ENCODE measurements at places on chromosomes 2 and 18.
A peak's percentile ranks its signal among the peaks of the same experiment; 100 is the strongest.

- no peak for DNase-seq
Observed at GRCh38 chr18:44901283-44901682, 220.6 kb downstream of the SETBP1 start.

DNA sequence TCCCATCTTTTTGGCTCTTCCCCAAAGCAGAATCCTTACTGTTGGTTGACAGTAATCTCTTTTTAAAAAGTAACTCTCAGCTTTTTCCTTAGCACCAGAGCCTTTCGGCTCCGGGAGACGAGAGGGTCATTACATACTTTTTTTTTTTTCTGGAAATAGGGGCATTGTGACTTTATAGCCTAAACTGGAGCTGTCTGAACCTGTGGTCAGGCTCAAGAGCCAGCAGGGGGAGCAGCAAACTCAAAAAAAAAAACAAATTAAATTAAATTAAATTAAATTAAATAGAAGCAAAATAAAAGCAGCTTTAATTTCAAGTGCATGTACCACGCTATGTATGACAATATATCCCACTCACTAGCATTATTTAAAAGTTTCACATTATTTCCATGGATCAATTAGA is 156.6 kb downstream of the DTNA start:
- DNase-seq = no peak

GRCh38 chr2:172323256-172323655 is 104.1 kb upstream of the ITGA6 start:
- no peak for DNase-seq

GRCh38 chr2:217099561-217099960 is 239.7 kb upstream of the TNP1 start:
- no peak for DNase-seq

- DNase-seq = peak; percentile 66
Observed at GRCh38 chr2:11071211-11071610, 84.1 kb upstream of the SLC66A3 start.

DNA sequence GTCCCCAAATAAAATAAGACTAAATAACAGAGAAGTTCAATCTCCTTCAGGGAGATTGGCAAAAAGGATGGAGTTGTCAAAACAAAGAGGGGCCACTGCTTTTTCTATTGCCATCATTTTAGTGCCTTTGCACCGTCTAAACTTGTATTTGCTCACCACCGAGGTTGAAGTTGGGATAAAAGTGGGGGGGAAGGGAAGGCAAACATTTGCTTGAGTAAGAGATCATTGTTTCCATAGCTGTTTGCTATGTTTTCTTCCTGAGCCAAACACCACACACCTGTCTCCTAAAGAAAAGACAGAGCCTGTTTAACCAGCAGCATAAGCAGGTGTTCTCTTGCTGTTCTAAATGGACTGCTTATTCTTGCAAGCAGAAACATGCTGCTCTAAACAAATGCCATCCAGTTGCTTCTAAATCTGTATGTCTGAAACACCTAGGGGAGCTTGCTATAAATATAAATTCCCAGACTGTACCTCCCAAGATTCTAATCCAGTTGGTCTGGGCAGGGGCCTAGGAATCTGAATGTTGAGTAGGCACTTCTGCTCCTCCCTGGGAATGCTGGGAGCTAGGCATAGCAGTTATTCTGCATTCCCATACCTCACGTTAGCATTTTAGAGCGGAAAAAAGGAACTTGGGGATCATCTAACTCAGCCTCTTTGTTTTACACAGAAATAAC is 179.4 kb upstream of the ARL4C start:
- no peak for DNase-seq

- no peak for DNase-seq
Observed at GRCh38 chr2:69307579-69308064, 79.4 kb downstream of the GFPT1 start.

DNA sequence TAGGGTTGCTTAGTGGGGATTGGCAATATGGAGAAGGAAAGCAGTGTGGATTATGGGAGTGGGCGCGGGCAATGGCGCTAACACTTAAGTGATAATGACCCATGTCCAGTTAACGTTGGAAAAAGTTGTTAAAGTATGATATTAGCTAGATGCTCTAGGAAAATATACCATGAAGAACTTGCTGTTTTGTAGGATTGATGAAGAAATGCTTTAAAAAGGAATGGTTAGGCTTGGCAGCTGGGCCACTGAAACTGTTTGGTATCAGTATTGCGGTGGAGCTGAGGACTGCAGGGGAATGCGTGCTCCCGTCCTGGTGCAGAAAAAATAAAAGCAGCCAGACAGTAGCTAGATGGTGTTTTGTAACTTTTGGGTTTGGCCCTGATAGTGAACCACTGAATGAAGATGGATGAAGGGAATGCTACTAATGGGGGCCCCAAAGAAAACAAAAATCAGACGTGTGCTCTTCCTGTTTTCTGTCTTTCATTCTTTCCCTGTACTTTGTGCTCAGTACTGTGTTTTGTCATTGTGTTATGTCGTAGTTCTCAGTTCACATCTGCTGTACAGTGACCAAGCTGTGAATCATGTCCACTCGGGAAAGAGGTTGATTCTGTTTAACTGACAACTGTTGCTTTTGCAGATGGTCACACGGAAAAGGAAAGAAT is 999 bp downstream of the INSIG2 start:
- DNase-seq = peak; percentile 41

- DNase-seq = no peak
Observed at GRCh38 chr2:172086241-172087206, 1.2 kb downstream of the DLX1 start.

Data from inflammatory macrophage treated with lipopolysaccharide for 1 hour (primary cell).